Panc1 (cell line): ENCODE measurements at places on chromosomes 12 and 14.

GRCh38 chr12:29516431-29516875 is 19.0 kb upstream of the OVCH1 start:
- H3K4me3 ChIP-seq, result no peak overlapping the region
- DNase-seq, result no peak
- H3K4me1 ChIP-seq, result no peaks in the 10 kb centered on the region

- H3K27me3 ChIP-seq, result no peaks in the 10 kb centered on the region
- no peak for DNase-seq
- H3K4me3 ChIP-seq, result no peak overlapping the region
- H3K4me1 ChIP-seq, result peaks cover 73% of the 10 kb centered on the region
- H3K36me3 ChIP-seq, result no peaks in the 10 kb centered on the region; the same call in 1 of the 2 replicates
Measured at GRCh38 chr12:46390881-46391280, 18.3 kb upstream of the SLC38A2 start.

- H3K27ac ChIP-seq, result no peak overlapping the region
- peaks cover 5% of the 10 kb centered on the region; the same call in 1 of the 2 replicates for H3K4me1 ChIP-seq
- H3K36me3 ChIP-seq, result no peaks in the 10 kb centered on the region
- no peak for DNase-seq
- H3K27me3 ChIP-seq, result peaks cover 58% of the 10 kb centered on the region
Measured at GRCh38 chr12:24562771-24563431, 386.0 kb downstream of the BCAT1 start.

GRCh38 chr14:100591453-100592371 is 4.5 kb upstream of the BEGAIN start:
- no peak overlapping the region for H3K27ac ChIP-seq
- DNase-seq, result no peak
- H3K27me3 ChIP-seq, result no peaks in the 10 kb centered on the region
- no peaks in the 10 kb centered on the region for H3K36me3 ChIP-seq

DNA sequence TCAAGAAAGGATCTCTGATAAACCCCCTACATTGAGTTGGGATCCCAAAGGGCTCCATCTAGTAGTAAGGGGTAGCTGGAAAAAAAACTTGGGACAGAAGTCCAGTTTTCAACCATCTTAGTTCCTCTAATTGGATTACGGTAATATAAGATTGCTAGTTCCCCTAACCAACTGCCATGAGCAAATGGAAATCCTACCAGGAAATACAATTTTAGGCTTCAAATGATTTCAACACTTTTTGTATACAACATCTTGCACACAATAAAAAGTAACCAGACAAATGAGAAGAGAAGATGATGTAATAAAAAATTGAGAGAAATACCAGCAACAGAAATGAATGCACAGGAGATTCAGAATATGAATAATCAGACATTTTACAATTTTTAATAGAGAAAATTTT is 73.0 kb downstream of the TSHR start:
- H3K36me3 ChIP-seq, result no peaks in the 10 kb centered on the region
- no peaks in the 10 kb centered on the region for H3K27me3 ChIP-seq
- no peak overlapping the region for H3K4me3 ChIP-seq

GRCh38 chr12:6899837-6900519 is 4.6 kb upstream of the LRRC23 start:
- no peak overlapping the region for H3K4me3 ChIP-seq
- no peaks in the 10 kb centered on the region for H3K36me3 ChIP-seq
- H3K27me3 ChIP-seq, result no peaks in the 10 kb centered on the region
- H3K4me1 ChIP-seq, result no peaks in the 10 kb centered on the region; the same call in 1 of the 2 replicates
- no peak for DNase-seq

DNA sequence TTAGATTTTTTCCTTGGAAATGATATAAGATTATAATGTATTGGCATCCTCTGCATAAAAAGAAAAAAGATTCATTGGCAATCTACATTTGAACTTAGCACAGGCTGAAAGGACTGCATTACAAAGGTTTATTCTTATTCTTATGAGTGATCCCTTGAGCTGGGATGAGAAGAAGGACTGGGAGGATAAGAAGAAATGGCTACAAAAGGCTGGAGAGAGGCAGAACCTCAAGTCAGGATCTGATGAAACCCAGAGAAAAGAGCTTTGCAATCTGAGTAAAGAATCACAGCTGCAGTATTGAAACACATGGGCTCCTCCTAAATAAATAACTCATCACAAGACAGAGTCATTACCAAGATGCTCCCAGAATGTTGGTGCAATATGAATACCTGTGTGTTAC is 1635.4 kb upstream of the FLRT2 start:
- DNase-seq, result no peak
- H3K4me1 ChIP-seq, result no peaks in the 10 kb centered on the region
- H3K27me3 ChIP-seq, result no peaks in the 10 kb centered on the region
- H3K27ac ChIP-seq, result no peak overlapping the region
- no peak overlapping the region for H3K4me3 ChIP-seq

- H3K36me3 ChIP-seq, result no peaks in the 10 kb centered on the region
- no peak overlapping the region for H3K27ac ChIP-seq
- peaks cover 37% of the 10 kb centered on the region for H3K27me3 ChIP-seq
- H3K4me1 ChIP-seq, result no peaks in the 10 kb centered on the region
- no peak overlapping the region for H3K4me3 ChIP-seq
Measured at GRCh38 chr12:94163850-94164249, 15.5 kb downstream of the PLXNC1 start.
